ENCODE measurements at places on chromosomes 3 and 15.

GRCh38 chr3:94130690-94131089, 67.8 kb downstream of the NSUN3 start:
- no peak for DNase-seq

GRCh38 chr3:172276103-172276502, 172.2 kb downstream of the GHSR start:
- DNase-seq = no peak

DNA sequence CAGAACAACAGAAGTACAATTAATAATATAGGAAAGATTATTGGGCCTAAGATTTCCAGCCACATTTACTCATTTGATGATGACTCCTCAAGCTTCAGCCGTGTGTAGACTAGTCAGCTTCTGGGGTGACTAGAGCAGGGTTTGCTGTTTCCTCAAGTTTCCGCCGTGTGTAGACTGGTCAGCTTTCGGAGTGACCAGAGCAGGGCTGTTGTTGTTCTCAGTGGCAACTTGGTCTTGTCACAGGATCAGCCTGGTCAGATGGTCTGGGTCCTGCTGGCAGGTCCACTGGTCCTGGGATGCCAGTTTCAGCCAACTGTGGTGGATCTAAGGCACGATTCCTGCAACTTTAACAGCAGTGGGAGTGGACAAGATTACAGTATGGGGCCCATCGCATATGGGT, 21.8 kb upstream of the NOX5 start:
- DNase-seq = no peak

DNA sequence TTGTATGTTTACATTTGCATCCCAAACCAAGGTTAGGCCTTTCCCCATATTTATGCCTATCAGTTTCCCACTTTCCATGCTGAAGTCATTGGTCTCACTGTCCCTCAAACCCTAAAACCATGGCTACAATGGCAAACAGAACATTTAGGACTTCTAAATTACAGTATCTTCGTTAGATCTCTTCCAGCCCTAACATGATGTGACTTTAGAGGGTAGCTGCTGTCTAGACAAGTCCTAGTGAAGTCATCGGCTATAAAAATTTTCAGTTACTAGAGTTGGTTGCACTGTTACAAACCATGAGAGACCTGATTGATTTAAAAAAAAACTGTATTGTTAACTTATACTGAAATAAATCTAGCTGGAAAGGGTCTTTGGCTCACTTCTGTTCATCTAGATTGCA, 54.6 kb downstream of the TM4SF4 start:
- no peak for DNase-seq

DNA sequence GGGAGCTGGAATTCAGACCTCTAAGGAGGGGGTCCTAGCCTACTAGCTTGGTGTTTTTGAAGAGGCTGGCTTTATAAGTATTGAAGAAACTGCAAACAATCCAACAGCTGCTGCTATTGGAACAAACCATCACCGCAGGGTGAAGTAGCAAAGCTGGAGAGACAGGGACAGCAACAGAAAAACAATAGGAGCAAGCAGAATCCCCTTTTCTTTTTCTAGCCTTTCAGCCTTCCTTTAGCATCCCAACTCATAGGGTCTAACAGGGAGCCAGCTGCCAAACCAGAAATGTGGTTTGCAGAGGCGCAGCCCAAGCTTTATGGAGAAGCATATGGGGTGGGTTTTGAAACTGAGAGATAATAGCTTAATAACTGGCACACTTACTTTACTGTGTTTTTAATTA, 106.2 kb upstream of the CHMP2B start:
- DNase-seq = no peak

- DNase-seq = no peak
Measured at GRCh38 chr15:34914317-34914716, 55.2 kb downstream of the AQR start.

GRCh38 chr15:24857763-24858162, 97.0 kb upstream of the SNRPN start:
- DNase-seq = no peak

DNA sequence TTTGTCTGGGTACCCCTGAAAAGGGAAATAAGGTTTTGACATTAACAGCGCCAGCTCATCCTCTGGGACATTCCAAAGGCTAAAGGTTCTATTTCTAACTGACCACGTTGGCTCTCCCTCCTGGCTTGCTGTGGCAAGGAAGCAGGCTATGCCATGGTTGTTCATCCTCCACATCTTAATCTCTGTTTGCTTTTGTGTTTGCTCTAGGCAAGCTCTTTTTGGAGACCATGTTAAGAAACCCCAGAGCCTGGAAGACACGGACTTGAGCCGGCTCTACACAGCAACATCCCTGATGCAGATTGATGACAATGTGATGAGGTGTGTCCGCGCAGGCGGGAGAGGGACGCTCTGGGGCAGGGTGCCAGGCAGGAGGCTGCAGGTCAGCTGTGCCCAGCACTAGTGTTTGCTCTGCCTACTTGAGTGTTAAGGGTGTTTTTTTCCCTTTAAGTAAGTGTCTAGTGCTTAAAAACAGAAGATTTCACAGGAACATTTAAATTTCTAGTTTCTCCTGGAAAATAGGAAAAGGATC, 33.3 kb downstream of the RLBP1 start:
- DNase-seq = no peak

- DNase-seq = no peak
Measured at GRCh38 chr15:66578286-66578875, 12.6 kb upstream of the LCTL start.

DNA sequence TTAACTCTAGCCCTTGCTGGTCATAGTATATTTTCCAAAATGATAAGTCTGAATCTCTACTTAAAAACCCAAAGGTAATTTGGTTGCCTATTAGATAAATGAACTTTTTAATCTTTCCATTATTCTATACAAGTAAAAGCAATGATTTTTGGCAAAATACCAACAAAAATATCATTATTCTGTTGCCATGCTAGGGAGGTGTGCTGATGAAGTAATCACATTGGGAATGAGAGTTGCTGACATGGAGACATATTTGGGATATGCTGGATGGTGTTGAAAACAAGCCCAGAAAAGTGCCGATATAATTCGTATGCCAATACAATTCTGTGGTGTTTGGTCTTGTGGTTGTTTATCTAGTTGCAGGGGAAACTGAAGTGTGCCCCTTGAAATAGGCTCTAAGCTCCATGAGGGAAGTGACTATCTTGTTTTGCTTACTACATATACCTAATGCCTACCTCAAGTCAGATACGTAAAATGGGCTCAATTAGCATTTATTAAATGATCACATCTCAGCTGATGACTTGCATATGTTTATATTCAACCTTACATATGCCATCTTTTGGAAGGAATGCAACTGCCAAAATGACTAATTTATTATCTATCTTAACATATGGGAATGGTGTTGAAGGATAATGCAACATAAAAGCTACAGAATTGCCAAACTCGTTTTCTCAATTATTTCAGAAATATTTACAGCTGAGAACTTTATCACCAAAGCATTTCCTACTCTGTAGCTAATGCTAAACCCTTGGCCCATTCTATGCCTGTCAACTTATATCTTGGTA, 5.8 kb downstream of the TOPBP1 start:
- no peak for DNase-seq

GRCh38 chr15:51234176-51234927, 104.0 kb downstream of the CYP19A1 start:
- no peak for DNase-seq

DNA sequence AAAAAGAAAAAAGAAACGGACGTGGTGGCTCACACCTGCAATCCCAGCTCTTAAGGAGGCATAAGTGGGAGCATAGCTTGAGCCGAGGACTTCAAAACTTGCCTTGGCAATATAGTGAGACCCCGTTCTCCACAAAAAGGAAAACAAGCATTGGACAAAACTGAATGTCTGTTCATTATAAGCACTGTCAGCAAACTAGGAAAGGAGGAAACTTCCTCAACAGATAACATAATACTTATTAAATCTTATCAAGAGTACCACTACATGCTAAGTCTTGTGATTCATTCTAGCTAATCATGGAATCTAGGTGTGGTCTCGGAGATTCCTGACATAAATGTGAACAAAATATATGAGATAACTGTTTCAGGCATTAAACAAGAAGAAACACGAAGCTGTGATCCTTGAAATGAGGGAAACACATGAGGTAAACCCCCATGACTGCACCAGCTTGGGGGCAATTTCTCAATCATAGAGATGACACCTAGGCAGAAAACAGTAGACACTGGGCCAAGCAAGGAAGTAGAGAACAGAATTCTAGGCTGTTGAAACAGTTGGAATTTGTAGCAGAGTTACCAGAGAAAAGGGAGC, 33.3 kb downstream of the TRPM7 start:
- no peak for DNase-seq

GRCh38 chr3:20837676-20838302, 651.8 kb upstream of the SGO1 start:
- no peak for DNase-seq

GRCh38 chr15:78317145-78317836, 17.9 kb upstream of the SKIC8 start:
- no peak for DNase-seq

DNA sequence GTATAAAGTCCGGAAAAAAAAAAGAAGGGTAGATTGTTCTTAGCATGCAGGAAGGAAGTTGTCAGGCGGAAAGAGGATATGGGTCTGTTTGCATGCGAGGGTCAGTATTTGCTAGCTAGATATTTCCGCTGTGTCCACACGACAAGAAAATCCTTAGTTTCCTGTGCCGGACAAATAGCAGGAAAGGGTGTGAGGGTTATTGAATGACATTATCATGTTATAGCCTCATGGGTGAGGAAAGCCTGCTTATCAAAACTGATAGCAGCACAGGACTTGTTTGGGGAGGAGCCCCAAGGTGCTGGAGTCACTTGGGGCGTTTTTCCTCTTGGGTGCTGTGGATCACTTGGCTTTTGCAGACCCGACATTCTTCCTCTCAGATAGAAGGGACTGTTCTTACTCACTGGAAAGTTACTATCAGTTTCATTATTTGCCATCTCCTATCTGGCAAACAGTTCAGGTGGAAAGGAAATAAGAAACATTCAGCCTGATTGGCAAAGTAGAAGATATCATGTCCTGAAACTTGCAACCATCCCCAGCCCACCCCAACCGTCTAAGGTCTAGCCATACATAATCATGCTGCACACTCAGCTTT, 127.2 kb upstream of the DPH6 start:
- DNase-seq = no peak

- DNase-seq = no peak
Measured at GRCh38 chr15:58360421-58361090, 71.2 kb upstream of the LIPC start.

DNA sequence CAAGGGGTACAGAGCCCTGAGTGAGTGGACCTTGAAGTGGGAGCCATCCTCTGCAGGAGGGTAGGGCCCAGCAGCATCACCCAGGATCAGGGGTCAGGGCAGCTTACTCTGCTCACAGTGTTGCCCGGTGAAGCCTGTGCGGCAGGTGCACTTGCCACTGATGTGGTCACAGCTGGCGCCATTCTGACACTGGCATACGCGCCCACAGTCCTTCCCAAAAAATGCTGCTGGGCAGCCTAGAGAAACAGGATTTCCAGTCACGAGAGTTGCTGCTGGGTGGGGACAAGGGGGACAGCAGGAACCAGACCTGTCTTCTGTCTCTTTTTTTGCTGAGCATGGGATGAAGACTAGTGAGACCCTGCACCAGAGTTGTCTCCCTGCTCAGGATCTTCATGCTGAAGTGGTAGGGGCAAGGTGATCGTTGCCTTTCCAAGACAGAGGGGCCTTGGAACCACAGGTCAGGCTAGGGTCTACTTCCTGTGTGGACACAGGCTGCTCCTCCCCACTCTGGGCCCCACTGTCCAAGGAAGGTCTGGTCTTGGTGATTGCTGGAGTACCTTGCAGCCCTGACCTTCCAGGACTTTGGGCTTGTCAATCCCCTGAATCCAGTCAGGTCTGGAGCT, 46.9 kb downstream of the RAB11A start:
- DNase-seq = no peak

DNA sequence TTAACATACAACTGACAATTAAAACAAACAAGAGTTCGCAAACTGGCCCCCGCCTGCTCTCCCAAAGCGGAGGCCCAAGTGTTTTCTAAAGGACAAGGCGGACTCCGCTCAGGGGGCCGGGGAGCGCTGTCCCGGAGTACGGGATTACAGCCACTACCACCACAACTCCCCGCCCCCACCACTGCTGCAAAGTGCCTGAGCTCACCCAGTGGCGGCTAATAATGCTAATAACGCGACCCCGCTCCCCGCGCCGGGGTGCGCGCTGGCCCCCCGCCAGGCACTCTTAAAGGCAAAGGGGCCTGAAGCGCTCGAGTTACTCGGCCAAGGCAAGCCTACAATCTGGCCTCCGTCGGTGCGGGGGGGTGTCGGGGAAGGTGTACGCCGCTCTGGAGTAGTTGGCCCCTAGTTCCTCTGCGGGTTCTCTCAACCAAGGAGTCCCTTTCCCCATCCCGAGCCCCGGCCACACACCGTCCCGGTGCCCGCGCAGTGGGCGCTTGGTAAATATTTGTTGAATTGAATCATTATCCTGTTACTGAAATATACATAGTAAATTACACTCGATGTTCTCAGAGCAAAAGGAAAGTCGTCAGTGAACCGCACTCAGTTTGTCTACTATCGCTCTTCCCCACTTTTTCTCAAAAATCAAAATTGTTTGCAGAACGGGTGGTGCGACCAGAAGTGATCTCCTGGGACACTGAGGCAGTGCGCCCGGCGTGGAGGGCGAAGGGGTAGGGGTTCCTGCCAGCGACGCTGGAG, 827 bp downstream of the WNT5A start:
- DNase-seq = peak; percentile 83

- DNase-seq = no peak
Measured at GRCh38 chr3:149374793-149375500, 2.5 kb downstream of the TM4SF1 start.

GRCh38 chr3:38836561-38836960, 20.5 kb upstream of the SCN10A start:
- no peak for DNase-seq

- DNase-seq = no peak
Measured at GRCh38 chr3:139523166-139523565, 16.4 kb downstream of the RBP1 start.

Data from right forelimb (tissue), 1 donor.